Stomach (tissue), 19 donors: ENCODE measurements at places on chromosomes 7 and 10. TPM values are rescaled to one million over a fixed set of nuclear protein-coding genes. Genes with fewer than 3 reads are reported as not detected.

Gene LSM8
- total RNA-seq = 0.58 TPM

Gene CPN1
- not detected for total RNA-seq

Gene MKLN1
- 37.1 TPM for total RNA-seq

Gene SUN1
- total RNA-seq = 103 TPM

Gene FGFR2
- total RNA-seq = 17.9 TPM

Gene CCDC136
- 27.2 TPM for total RNA-seq

Gene VPS37D
- not detected for total RNA-seq

Gene DUS4L
- 7.6 TPM for total RNA-seq

Gene C10orf67
- not detected for total RNA-seq

Gene TLX1
- total RNA-seq = 0.58 TPM

Gene FKBP9
- total RNA-seq = 507 TPM

Gene MMD2
- total RNA-seq = not detected

Gene ATP6V0A4
- total RNA-seq = not detected

- no peak for DNase-seq
Measured at GRCh38 chr7:69531050-69531449, 67.2 kb upstream of the AUTS2 start.

DNA sequence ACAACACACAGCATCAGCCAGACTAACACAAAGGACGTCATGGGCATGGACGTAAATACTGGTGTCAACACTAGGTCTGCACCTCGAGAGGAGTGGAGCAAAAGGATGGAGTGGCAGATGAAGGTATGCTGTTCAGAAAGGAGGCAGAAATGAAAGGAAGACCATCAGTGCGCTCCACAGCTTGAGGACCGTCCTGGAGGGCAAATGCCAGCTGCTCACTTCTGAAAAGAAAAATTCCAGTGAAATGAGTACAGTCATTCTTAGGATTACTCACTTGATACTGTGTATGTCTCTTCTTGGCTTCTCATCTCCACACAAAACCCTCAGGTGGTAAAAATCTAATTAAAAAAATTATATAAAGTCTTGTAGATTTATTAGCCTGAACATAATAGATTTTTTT lies 44.8 kb downstream of the EGFR start:
- DNase-seq = no peak

- no peak for DNase-seq
Measured at GRCh38 chr7:1232623-1233332, at the start of gene UNCX. UNCX (plus strand) TSS chr7:1232872; CDS start chr7:1233018, 146 bp downstream.

- DNase-seq = peak; percentile 76
Measured at GRCh38 chr7:44914992-44915607, 29.8 kb upstream of the PURB start.

DNA sequence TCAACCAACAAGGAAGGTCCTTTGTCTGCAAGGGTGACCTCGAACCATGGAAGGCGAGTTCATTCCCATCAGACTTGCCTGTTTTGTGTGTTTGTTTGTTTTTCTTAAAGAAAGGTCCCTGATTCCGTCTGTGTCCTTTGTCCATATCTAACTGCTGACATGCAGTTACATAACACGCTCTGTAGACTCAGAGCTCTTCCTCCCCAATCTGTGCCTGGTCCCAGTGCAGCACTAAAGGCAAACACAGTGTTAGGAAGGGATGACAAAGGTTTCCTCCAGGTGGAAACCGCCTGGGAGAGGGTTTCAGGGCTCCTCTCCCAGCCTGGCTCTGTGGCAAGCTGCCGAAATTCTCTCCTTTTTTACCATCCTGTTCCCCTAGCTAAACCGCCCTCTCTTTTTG lies 13.4 kb downstream of the JCAD start:
- DNase-seq = no peak

DNA sequence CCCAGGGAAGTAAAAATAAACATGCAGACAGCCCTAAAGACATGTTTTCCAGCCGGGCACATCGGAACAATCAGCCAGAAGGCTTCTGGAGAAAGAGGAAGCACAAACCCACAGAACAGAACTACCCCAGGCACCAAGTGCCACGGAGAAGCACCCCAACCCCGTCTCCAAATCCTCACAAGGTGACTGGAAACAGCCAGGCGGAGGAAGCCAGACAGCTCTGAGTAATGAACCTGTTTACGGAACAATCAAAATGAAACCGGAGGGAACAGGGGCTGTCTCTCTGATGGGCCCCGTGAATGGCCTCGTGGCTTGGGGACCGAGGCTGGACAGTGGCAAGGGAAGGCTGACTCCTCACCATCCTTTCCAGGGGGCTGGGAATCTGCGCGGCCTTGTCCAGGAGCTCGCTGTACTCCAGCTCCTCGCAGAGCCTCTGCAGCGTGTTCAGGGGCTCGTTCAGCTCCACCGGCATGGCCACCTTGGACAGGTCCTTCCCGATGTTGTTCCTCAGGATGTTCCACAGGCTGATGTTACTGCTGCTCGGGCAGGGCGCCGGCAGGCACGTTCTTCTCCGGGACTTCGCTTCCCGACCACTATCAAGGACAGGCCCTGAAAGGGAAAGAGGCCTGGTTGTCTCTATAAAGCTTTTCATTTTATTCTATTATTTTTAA lies 77.0 kb upstream of the GSDME start:
- DNase-seq = no peak

DNA sequence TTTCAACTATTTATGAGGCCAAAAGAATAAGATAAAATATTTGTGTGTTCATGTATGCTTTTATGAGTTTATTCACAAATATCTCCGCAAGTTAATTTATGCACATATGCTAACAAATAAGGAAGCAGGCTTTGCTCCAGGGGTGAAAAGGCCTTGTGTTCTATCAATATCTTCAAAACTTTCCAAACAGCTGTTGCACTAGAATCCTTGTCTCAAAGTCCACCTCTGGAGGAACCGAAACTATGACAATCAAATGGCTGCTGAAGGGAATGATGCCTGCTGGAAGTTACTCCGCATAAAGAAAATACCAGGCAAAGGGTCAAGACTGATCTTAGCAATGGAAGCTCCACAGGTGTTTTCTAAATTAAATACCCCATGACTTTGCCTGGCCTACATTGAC lies 145.0 kb upstream of the GHITM start:
- no peak for DNase-seq

GRCh38 chr7:139231513-139232376 lies 708 bp downstream of the UBN2 start:
- peak; percentile 64 for DNase-seq

GRCh38 chr10:5987747-5988146 lies 10.4 kb upstream of the IL15RA start:
- DNase-seq = peak; percentile 28

- peak; percentile 95 for DNase-seq
Measured at GRCh38 chr10:94402204-94402842, at the start of gene TBC1D12. TBC1D12 (plus strand) TSS chr10:94402541; CDS start chr10:94402614, 73 bp downstream.

DNA sequence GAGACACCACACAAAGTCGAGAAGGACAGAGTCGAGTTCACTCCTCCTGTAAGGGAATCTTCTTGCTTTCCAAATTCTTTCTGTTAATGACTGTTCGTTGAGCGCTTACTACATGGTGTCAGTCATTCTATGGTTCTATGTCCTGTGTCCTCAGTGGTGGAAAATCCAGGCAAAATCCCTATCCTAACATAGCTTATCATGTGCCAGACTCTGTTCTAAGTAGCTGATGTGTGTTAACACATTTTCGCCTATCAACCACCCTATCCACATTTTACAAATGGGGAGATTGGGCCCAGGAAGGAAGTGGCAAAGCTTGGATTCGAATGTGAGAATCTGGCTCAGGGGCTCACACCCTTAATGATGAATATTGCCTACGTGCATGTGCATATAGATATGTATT lies 280.1 kb downstream of the GATA3 start:
- DNase-seq = no peak

DNA sequence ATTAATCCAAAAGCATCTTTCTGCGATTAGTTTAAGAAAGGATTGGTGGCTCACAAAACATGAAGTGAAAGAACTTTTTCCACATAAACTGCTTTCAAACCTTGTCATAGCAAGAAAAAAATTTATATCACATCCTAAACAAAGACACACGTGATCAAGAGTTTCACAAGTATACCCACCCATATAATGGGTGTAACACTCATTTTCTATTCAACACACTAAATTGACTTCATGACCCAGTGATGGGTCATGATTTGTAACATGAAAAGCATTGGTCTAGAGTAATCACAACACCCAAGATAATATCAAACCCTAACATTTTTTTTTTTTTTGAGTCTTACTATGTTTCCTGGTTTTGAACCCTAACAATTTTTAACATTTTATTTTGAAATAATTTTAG lies 17.6 kb downstream of the PMPCB start:
- DNase-seq = no peak

GRCh38 chr10:70477661-70478162 lies 855 bp upstream of the PALD1 start:
- peak; percentile 84 for DNase-seq

GRCh38 chr10:70188768-70189167 lies 18.5 kb upstream of the SAR1A start:
- DNase-seq = no peak

- no peak for DNase-seq
Measured at GRCh38 chr10:49609006-49609282, 1.2 kb upstream of the SLC18A3 start.

DNA sequence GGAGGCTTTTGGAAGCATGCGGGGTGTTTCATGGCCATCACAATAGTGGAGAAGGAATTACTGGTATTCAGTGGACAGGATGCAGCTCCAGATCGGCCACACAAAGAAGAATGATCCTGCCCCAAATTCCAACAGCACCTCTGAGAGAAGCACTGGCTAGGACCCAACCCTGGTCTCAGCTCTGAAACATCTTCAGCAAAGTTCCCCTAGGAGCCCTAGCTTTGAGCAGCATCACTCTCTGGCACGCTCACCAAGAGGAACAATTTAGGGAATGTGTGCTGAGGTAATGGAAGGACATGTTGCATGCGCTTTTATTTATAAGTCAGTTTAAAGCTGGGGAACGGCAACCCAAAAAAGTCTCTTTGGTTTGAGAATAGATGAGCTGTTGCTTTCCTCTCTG lies 5.5 kb upstream of the OPN1SW start:
- DNase-seq = peak; percentile 70

GRCh38 chr7:94178230-94178629 lies 174.1 kb upstream of the BET1 start:
- no peak for DNase-seq

GRCh38 chr10:120966657-120967045 lies 115.5 kb downstream of the WDR11 start:
- no peak for DNase-seq

DNA sequence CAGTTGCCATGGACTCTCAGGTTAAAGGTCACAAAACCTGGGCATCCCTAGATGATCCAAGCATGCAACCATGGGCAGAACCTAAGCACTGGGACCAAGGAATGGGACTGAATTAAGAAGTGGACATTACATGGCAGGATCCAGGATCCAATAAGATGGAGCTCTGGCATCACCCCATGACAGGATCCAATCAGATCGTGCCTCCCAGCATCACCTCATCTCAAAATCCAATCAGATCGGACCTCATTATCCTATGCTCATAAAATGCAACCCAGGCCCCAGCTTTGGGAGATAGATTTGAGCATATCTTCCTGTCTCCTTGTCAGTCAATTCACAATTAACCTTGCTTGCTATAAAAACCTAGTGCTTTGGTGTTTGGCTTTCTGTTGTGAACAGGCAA lies 616.1 kb downstream of the PARD3 start:
- no peak for DNase-seq

DNA sequence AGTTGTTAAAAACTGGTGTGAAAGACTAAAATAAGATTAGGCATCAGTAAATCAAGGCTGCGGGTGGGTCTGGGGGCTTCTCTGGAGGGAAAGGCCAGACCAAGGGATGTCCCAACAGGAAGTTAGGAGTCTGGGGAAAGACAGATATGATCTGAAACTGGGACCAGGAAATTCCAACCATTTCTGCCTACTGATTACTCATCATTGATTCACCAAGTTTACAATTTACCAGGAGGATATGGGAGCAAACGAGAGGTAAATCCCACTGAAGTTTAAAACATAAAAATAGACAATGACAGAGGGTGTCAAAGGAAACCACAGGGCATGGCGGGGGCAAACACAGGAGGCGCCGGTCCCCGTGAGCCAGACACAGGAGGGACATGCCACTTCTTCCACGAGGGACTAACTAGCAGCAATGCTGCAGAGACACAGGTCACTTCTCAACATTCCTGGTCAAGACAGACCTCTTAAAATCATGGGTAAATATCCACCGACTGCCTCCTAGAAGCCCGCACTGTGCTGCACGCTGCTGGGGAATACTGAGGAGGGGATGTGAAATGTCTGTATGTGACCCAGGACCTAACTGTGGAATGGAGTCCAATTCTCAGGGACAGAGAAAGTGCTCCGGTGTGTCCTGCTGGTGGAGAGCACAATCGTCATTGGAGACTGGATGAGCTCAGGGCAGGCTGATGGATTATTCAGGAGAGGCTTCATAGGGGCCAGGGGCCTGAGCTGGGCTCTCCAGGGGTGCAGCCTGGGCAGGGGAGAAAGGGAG lies 153.4 kb upstream of the KLF14 start:
- no peak for DNase-seq

- peak; percentile 71 for DNase-seq
Measured at GRCh38 chr7:148883266-148884048, 634 bp downstream of the EZH2 start.

- DNase-seq = no peak
Measured at GRCh38 chr7:79199961-79200360, 253.5 kb downstream of the MAGI2 start.

DNA sequence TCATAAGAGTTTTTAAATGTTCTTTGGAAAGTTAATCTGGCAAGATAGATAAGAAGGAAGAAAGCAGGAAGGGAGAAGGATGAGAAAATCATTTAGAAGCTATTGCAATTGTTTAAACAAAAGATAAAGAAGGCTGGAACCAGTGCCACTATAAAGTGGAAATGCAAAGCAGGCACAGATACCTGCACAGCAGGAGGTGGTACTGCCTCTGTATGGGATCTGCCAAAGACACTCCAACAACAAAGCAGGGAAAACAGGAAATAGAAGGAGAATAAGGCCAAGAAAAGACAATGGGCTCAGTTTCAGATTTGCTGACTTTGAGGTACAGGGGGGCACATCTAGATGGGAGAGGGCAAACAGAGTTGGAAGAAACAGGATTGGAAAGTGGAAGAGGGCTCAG lies 138.6 kb downstream of the PPP1R17 start:
- DNase-seq = no peak

DNA sequence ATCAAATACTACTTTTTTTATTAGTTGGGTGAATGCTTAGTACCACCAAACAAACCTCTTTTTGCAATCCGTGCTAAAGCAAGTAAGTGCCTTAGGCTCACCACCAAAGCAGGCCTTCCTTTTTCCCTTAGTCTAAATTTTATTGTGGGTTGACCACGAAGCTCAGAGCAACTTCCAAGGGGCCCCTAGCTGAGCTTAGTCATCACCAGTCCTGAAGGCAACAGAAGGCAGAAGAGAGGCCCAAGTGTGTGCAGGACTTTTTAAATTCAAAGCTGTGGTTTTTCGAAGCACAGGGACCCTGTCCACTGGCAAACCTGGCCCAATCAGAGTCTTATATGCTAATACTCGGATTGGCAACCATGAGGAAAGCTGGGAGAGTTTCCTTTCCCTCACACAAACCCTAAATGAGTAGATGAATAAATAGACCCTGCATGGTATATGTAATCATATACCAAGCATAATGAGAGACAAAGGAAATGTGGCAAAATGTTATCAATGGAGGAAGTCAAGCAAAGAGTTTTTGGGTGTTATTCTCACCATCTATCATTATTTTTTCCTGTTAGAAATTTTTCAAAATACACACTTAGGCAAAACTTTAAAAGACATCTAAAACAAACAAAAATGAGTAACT lies 453.2 kb upstream of the GALNT17 start:
- DNase-seq = no peak

- no peak for DNase-seq
Measured at GRCh38 chr10:15453926-15454325, 82.8 kb upstream of the FAM171A1 start.
